ENCODE measurements at places on chromosomes 16 and 17.

GRCh38 chr16:11439790-11440656, 94.8 kb downstream of the RMI2 start:
- DNase-seq: no peak

GRCh38 chr16:25951999-25952398, 260.2 kb downstream of the HS3ST4 start:
- DNase-seq: no peak

DNA sequence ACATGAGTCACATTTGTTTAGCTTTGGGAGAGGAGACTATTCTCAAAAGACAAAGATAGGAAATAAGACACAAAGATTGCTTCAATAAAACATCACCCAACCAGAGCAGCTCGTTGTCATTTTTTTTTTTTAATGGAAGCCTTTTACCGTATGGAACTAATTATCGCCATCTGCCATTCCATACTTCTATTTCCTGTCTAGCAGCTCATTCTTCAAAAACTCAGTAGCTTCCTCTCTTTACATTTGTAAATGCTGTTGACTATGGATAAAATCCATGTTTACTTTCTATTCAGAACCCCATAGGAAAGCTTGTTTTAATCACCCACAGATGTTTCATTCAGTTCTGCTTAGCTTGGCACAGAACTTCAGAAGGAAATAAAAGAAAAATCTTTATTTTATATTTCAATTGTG, 110.0 kb upstream of the PSMD7 start:
- DNase-seq: no peak

GRCh38 chr17:13513039-13513405, 88.7 kb downstream of the HS3ST3A1 start:
- no peak for DNase-seq

GRCh38 chr16:51443934-51444333, 292.9 kb upstream of the SALL1 start:
- no peak for DNase-seq
